ENCODE measurements at places on chromosomes 1 and 21.

- DNase-seq = peak; percentile 21
Observed at GRCh38 chr1:85244271-85245061, 15.0 kb downstream of the C1orf52 start.

DNA sequence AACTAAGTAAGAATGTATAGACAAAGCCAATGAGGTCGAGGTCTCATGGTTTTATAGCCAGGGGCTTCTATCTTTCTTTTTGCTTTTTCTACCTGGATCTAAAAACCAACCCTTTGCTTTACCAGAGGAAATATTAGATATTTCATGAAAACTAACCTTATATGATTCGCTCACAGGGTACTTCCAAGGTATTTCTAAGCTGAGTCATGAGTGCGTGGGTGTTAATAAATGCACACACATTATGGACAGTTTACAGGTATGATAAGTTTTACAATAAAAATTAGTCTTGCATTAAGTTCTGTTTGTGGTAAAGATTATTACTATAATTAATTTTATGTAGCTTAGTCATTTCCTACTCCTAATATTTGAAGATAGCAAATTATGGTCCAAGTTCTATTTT, 217.2 kb downstream of the CHRM3 start:
- no peak for DNase-seq

DNA sequence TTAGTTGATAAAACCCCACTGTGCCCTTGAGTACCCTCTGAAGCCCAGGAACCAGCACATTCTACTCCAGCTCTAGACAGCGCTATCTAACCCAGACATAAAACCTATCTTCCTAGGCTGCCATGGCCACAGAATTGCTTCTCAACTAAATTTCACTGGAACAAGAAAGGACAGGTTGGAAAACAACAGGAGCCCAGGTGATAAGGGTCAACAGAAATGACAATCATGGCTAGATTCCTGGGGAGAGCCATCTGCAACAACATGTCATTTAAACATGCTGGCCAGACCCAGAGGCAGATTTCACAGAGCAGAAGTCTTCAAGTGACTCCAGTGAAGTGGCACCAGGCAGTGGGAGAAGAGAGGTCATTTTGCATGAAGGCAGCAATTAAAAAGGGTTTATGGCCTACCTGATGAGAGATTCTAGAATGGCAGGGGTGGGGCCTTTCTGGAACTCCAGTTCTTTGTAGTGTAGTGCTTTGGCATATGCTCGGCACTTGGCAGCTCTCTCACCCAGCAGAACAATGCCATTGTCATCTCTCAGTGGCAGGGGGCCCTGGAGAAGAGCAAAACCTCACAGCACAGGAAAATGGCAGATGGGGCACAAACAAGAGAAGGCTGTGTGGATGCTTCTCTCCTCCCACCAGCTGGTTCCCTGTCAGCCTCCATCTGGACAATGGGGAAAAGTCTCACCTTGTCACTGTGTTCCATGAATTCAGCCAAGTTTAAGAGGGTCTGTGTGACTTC, 9.9 kb downstream of the ANGPTL7 start:
- DNase-seq = no peak

DNA sequence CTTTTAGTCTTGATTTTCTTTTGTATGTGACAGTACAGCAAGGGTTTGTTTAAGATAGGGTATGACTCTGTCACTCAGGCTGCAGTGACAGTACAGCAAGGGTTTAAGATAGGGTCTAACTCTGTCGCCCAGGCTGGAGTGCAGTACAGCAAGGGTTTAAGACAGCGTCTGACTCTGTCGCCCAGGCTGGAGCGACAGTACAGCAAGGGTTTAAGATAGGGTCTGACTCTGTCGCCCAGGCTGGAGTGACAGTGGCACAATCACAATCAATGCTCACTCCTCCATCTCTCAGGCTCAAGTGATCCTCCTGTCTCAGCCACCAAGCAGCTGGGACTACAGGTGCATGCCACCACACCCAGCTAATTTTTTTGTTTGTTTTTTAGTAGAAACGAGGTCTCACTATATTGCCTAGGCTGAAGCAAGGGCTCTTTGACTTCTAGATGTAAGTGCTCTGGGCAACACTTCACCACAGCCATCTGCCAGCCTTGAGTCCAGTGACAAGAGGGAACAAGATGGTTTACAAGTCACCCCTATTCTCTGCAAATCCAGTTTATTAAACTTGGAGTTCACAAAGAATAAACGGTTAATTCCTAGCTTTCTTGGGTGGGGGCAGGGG, 965 bp upstream of the SH2D5 start:
- no peak for DNase-seq

- DNase-seq = no peak
Observed at GRCh38 chr1:170215072-170215885, 69.5 kb downstream of the NTMT2 start.

GRCh38 chr1:19670787-19671186, 6.1 kb downstream of the HTR6 start:
- DNase-seq = no peak

Data from bone marrow (tissue), 2 donors.